ENCODE measurements at places on chromosomes 4 and X.

DNA sequence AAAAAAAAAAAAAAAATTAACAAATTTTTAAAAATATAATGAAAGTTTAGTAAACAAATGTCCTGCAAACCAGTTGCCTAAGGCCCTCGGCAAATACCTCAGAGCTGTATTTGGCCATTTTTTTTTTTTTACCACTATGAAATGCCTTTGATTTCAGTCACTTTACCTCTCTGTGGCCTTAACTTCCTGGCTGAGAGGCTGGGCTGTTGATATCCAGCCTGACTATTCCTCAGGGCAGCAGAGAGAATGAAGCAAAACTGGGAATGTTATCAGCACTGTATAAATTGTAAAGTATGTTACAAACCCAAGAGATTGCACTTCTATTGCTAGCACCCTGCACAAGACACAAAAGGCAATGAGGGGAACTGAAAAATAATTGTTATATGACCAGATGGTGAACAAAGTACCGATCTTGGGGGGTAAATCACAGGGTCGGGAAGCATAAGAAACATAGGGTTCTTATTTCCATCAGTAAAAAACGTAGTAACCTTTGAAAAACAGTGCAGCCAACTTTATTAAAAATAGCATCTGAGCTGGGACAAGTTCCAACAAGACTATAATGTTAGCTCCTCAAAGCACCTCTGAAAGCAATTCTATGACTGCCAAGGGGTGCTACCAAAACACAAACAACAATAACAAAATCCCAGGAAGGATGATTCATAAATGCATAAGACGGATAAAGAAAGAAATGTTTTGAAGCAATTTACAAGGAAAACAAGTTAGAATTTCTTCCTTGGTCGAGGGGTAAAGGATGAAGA is 18.1 kb downstream of the USP46 start:
- no peak overlapping the region for H3K4me3 ChIP-seq
- no peak for DNase-seq
- H3K27me3 ChIP-seq, result no peaks in the 10 kb centered on the region
- peak overlapping the region; percentile 41 for H3K27ac ChIP-seq
- peaks cover 40% of the 10 kb centered on the region for H3K4me1 ChIP-seq

GRCh38 chr4:82261084-82261483 is 112.7 kb downstream of the HNRNPD start:
- H3K27me3 ChIP-seq, result no peaks in the 10 kb centered on the region
- no peaks in the 10 kb centered on the region for H3K36me3 ChIP-seq
- H3K4me1 ChIP-seq, result no peaks in the 10 kb centered on the region
- H3K27ac ChIP-seq, result no peak overlapping the region

DNA sequence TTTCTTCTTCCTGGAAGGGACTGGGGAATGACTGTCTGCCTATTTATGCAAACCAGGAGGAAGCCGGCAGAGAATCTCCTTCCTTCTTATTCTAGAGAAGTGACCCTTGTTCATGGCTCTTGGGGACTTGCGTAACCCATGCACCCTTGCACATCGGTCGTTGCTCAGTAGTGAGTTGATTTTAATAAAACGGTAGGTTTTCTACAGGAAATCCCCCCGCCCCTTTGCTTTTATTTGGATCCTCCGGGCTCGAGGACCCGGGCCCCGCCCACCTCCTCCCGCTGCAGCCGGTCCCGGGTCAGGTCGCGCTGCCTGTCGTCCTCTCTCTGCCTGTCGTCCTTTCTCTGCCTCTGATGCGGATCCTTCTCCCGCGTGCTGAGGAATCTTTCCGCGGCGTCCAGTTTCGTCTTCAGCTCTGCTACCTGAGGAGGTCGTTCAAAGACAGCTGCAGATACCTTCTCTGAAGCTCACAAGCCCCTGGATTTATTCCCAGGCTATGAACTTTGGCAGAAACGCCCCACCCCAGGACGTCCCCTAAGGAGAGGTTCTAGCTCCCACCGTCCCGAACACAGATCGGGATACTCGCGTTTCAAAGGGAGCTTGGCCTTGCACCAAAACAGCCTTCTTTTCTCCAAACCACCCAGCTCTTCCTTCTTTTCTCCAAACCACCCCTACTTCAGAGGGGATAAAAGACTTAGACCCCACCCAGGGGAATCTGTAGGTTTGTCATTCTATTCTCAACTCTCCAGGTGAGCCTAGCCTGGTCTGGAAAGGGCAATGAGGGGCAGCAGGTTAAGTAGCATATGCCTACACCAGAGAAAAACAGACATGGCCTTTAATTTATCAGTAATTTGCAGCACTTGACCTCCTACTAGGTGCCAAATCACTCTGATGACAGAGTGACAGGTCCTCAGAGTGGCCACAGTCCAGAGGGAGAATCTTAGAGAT is 7.0 kb downstream of the TNIP3 start:
- H3K27ac ChIP-seq, result no peak overlapping the region
- no peaks in the 10 kb centered on the region for H3K36me3 ChIP-seq
- no peak for DNase-seq
- H3K27me3 ChIP-seq, result no peaks in the 10 kb centered on the region
- peaks cover 12% of the 10 kb centered on the region for H3K4me1 ChIP-seq

- H3K4me3 ChIP-seq, result no peak overlapping the region
- no peaks in the 10 kb centered on the region for H3K4me1 ChIP-seq
- no peaks in the 10 kb centered on the region for H3K27me3 ChIP-seq
- H3K27ac ChIP-seq, result no peak overlapping the region
- no peaks in the 10 kb centered on the region for H3K36me3 ChIP-seq
Measured at GRCh38 chr4:187598196-187598595, 397.4 kb upstream of the ZFP42 start.

DNA sequence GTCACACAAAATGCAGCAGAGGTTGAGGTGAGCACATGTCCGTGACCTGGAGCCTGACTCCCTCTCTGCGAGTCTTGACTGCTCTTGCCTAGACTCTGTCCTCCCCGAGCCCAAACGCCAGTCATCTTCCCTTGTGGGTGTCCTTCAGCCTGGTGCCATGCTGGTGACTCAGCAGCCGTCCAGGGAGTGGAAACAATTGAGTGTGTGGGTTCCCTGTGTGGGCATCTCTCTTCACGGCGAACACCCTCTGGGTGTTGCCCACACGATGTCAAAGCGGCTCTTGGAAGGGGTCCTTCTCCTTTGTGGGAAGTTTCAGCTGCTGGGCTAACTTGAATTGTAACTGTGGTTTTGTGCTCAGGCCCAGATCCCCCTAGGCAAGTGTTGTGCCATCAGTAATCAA is 17.5 kb upstream of the MSANTD1 start:
- H3K36me3 ChIP-seq, result peaks cover 91% of the 10 kb centered on the region
- H3K27me3 ChIP-seq, result no peaks in the 10 kb centered on the region
- DNase-seq, result no peak
- no peak overlapping the region for H3K4me3 ChIP-seq
- peaks cover 15% of the 10 kb centered on the region for H3K4me1 ChIP-seq

DNA sequence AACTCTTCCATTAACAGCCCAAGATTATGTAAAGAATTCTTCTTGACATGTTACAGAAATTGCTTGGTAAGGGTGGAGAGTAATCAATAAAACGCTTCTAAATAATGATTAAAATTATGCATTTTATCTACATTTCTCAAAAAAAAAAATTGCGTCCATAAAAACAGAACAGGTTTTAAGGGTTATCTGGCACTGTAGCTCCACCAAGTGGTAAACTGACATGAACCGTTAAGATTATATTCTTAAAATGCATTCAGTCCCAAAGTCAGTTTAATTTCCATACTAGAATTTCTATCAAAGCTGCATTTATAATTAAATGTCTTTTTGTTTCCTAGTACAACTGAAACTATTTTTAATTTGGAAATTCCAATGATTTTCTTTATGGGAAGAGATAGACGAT is 214.0 kb upstream of the UGT8 start:
- no peak overlapping the region for H3K4me3 ChIP-seq
- no peaks in the 10 kb centered on the region for H3K4me1 ChIP-seq
- no peak overlapping the region for H3K27ac ChIP-seq
- no peak for DNase-seq

DNA sequence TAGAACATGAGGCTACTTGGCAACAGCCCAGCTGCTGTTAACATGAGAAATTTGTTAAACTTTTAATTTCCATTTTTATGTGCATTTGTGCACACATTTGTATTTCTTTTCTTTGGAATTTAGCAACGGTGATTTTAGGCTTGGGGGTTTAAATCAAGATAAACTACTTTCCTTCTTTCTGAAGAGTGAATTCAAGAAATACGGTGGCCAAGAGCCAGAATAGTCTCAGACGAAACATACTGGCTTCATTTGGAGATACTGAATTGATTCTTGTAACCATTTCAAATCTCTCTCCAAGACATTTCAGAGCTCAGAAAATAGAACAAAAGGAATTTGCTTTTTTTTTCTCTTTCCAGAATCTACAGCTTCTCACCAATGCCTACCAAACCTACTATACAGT is 134.1 kb upstream of the SCML1 start:
- DNase-seq, result no peak
- H3K27me3 ChIP-seq, result no peaks in the 10 kb centered on the region
- no peak overlapping the region for H3K4me3 ChIP-seq
- H3K27ac ChIP-seq, result no peak overlapping the region
- no peaks in the 10 kb centered on the region for H3K36me3 ChIP-seq

DNA sequence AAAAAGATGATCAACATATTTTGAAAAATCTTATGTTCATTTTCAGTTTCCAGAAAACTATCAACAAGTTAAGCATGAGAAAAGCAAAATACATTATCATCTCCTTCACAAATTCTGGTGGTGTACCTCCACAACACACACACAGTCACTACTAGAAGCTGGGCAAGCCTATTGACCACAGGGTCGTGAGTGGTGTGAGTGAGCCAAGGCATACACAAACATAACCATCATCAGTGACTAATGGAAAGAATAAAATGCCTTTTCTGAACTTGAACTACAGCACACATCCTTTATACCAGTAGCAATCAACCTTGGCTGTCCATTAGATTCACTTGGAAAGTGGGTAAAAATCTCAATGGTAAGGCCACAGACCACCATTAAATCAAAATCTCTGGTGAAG is 180.2 kb downstream of the FAM47B start:
- H3K27me3 ChIP-seq, result no peaks in the 10 kb centered on the region
- DNase-seq, result no peak
- no peak overlapping the region for H3K4me3 ChIP-seq
- no peaks in the 10 kb centered on the region for H3K4me1 ChIP-seq
- no peaks in the 10 kb centered on the region for H3K36me3 ChIP-seq

DNA sequence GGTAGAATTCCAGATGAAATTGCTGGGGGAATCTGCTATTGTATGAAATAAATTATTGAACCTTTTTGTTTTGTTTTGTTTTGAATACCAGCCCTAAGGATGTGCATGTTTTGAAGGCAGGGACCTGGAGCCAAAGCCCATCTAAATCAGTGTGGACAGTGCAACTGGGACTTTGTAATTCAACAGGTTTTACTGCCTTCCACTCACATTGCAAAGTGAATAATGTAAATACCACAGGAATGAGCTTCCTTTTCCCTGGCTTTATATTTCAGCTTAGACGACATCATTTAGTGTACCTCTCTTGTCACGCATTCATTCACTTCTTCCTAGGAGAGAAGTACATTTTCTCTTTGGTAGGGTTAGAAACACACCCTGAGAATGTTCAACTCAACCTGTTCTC is 795.0 kb downstream of the CENPC start:
- H3K36me3 ChIP-seq, result no peaks in the 10 kb centered on the region
- H3K4me3 ChIP-seq, result no peak overlapping the region
- no peak overlapping the region for H3K27ac ChIP-seq
- no peaks in the 10 kb centered on the region for H3K4me1 ChIP-seq
- DNase-seq, result no peak

- no peak overlapping the region for H3K27ac ChIP-seq
- no peak overlapping the region for H3K4me3 ChIP-seq
- no peaks in the 10 kb centered on the region for H3K27me3 ChIP-seq
- DNase-seq, result no peak
Measured at GRCh38 chr4:140116442-140117104, 37.4 kb downstream of the MAML3 start.

DNA sequence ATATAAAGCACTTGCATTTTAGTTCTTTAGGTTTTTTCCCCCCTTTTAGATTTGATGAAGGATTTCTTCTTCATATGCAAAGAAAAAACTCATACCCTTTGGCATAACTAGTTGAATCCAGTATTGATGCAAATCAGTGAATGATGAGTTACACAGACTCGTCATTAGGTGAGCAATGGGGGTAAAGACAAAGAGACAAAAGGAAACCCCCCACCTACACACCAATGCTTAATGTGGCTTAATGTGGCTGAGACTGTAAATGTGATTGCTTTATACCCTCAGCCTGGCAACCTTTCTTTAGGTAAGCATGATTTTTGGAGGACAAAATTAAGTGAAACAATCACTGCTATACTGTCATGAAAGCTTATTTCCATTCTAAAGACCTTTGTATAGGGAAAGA is 39.5 kb downstream of the CD40LG start:
- H3K27me3 ChIP-seq, result no peaks in the 10 kb centered on the region
- no peaks in the 10 kb centered on the region for H3K36me3 ChIP-seq
- no peak overlapping the region for H3K27ac ChIP-seq

DNA sequence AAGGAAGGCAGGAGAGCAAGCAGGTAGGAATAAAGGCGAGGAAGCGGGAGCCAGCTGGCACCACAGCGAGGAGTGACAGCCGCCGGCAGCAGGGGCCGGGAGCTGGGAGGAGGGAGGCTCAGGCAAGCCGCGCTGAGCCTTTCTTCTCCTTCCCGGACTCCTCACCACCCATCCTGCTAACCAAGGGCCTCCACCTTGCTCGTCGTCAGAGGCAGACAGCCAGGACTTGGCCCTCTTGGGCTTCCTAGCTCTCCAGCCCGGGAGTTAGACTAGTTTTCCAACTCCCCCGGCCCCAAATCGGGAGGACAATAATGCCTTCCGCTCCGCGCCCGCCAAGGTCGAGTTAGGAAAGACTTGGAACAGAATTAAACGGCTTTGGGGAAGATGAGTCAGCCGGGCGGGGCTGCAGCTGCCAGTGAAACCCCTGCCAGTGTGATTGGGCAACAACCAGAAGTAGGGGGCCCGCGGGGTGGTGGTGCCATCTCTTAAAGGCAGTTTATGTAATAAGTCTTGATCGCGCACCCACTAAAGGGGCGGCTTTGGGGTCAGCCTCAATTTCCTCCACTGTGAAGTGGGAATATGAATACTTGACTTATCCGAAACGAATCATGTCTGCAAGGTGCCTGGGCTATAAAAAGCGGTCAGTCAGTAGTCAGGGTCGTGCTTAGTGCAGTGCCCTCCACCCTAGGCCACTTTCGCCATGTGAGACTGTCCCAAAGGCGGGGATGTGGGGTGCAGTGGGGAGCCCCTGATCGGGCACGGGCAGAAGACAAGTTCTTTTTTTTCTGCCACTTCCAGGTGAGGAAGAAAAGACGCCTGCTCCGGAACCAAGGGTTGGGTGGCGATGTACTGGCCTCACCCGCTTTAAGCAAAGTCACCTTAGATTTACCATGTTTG is 6.7 kb upstream of the HSD17B10 start:
- peaks cover 21% of the 10 kb centered on the region for H3K4me1 ChIP-seq
- H3K27me3 ChIP-seq, result no peaks in the 10 kb centered on the region
- DNase-seq, result peak; percentile 93
- H3K36me3 ChIP-seq, result no peaks in the 10 kb centered on the region
- peak overlapping the region; percentile 47 for H3K4me3 ChIP-seq

DNA sequence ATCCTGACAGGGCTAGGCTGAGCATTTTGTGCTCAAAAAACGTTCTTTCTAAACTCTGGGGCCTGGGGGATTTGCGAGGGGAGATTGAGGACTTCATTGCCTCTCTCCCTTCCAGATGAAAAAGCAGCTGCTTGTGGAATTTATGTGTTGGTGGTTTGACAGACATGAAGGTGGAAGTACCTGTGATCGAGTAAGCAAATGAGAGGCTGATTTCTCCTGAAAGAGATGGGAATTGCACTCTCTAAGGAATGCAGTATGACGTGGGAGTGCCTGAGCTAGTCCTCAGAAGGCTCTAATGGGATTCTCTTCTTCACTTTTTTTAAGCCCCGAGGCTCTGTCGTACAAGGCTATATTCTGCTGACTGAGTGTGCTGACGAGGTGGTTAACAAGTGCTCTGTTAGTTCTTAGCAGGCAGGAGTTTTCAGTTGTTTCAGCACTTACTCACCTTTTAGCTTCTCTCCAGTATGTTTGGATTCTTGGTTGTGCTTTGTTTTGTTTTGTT is 426.8 kb upstream of the CNKSR2 start:
- H3K36me3 ChIP-seq, result no peaks in the 10 kb centered on the region
- H3K4me1 ChIP-seq, result no peaks in the 10 kb centered on the region
- no peaks in the 10 kb centered on the region for H3K27me3 ChIP-seq
- H3K4me3 ChIP-seq, result no peak overlapping the region

Measured in esophagus muscularis mucosa (tissue), 4 donors.